ENCODE measurements at places on chromosomes 3 and 15. TPM values are rescaled to one million over a fixed set of nuclear protein-coding genes. Genes with fewer than 3 reads are reported as not detected.

Gene CCDC9B
- 38.9 TPM for total RNA-seq

GRCh38 chr15:46280762-46281542 lies 646.1 kb downstream of the SQOR start:
- no peaks in the 10 kb centered on the region for H3K27me3 ChIP-seq
- no peaks in the 10 kb centered on the region for H3K36me3 ChIP-seq
- DNase-seq: no peak

Gene C3orf70
- total RNA-seq: 21.0 TPM

DNA sequence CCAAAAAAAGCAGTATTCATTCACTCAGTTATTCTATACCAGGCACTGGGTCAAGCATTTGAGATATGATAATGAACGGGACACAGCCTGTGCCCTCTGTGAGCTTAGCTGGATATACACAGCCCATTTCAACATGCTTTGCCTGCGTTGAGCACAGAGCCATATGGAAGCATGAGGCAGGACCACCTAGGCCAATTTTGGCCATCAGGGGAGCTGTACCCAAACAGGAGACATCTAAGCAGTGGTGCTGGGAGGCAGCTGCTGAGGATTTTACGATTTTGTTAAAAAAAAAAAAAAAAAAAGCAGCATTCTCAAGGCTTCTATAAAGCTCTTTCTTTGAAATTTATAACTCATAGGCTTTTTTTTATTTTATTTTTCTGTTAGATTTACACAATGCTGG lies 87.2 kb upstream of the SLC2A2 start:
- no peaks in the 10 kb centered on the region for H3K4me1 ChIP-seq
- no peak overlapping the region for H3K4me3 ChIP-seq
- no peak overlapping the region for H3K27ac ChIP-seq
- no peaks in the 10 kb centered on the region for H3K27me3 ChIP-seq
- no peaks in the 10 kb centered on the region for H3K36me3 ChIP-seq

GRCh38 chr3:22704166-22704565 lies 499.0 kb upstream of the UBE2E2 start:
- no peak overlapping the region for H3K4me3 ChIP-seq
- H3K4me1 ChIP-seq: no peaks in the 10 kb centered on the region
- H3K36me3 ChIP-seq: no peaks in the 10 kb centered on the region

GRCh38 chr15:52749258-52749657 lies 40.9 kb downstream of the ONECUT1 start:
- no peaks in the 10 kb centered on the region for H3K36me3 ChIP-seq
- H3K27me3 ChIP-seq: no peaks in the 10 kb centered on the region
- no peak overlapping the region for H3K4me3 ChIP-seq
- no peaks in the 10 kb centered on the region for H3K4me1 ChIP-seq

DNA sequence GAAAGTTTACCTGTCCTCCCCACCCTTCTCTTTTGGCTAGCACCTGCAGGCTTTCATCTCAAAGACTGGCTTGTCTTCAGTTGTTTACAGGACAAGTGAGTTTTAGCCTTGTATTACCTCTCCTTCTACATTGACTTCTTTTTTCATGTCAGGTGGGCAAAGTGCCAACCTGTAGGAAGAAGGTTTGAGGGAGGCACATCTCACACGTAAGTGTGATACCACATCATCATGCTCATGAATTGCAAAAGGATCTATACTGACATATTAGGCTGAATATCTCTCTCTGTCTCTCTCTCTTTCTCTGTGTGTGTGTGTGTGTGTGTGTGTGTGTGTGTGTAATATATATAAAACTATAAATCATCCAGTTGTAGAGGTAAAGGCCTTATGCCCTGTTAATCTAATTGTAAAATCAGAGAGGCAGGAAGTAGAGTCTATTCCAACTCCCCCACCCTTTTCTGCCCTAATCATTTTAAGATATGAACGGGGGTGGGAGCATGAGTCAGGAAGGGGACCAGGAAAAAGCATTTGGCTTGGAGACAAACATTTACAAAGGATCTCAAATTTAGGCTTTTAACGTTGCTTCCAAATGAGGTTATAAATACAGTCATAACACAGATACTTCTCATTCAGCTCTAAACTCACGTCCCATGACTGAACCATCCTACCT lies 107.0 kb upstream of the PFN2 start:
- no peak overlapping the region for H3K4me3 ChIP-seq
- H3K4me1 ChIP-seq: no peaks in the 10 kb centered on the region
- no peaks in the 10 kb centered on the region for H3K36me3 ChIP-seq

Gene ARGFX
- 0.31 TPM for total RNA-seq

Data from testis (tissue), 5 donors.